ENCODE measurements at places on chromosomes 12 and 14.

DNA sequence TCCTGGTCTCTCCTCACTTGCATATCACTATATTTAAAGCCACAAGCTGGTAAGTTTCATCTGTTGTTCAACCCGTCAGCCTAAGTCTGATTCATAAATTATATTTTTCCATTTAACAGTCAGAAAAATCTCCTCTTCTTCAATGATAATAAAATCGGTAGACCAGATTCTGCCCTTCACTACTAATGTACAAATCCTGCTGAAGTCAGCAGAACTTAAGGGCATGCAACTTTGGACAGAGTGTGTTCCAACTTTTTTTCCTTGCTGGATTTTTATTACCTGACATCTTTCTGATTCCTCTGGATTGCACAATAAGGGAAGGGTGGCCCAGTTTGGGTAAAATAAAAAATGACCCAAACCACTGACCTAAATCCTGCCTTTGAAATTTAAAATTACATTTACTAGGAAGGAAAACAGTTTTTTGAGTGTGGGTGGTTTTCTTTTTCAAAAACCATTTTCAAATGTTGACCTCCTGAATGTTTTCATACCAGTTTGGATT lies 125.4 kb upstream of the DIO2 start:
- no peak for DNase-seq

DNA sequence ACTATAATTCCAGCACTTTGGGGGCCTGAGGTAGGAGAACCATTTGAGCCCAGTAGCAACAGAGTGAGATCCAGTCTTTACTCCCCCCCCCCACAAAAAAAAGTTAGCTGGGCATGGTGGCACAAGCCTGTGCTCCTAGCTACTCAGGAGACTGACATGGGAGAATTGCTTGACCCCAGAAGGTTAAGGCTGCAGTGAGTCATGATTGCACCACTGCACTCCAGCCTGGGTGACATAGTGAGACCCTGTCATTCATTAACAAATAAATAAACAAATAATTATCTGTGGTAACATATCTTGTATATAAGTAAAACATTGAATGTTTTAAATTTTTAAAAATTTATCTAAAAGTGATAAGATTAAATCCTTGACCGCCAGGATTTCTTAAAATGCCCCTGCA lies 4.8 kb downstream of the ENTPD5 start:
- DNase-seq: no peak

DNA sequence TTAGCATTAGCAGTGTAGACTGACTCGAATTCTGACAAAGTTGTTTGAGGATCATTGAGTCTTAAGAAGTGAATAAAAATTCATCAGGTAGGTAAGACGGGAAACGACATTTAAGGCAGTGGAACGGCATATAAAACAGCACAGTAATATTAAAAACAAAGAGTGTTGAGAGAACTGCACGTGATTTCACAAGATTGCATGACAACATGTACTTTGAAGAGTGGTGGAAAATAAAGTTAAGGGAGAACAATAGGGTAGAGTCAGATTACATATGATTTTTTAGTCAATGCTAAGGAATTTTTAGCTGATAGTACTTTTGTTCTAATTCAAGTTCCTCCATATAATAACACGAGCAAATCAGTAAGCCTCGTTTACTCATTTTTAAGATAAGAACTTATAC lies 115.4 kb downstream of the SOX5 start:
- DNase-seq: no peak

GRCh38 chr14:32350020-32350419 lies 20.9 kb downstream of the AKAP6 start:
- DNase-seq: no peak

DNA sequence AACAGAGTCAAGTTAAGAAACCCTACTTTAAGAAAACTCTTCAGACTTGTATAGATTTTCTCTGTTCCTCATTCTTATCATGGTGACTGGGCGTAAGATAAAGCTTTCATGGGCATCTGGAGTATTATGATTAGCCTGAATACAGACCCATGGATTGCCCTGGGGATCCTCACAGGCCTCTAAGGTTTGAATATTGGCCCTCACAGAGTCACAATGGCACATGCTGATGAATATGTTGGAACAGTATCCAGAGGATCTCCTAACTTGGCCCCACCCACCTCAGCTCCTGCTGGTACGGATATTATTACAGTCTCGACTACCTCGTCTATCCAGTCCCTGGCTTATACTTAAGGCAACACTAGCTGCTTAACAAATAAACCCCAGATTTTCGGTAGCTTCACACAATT lies 8.1 kb downstream of the OSBPL8 start:
- DNase-seq: no peak

- no peak for DNase-seq
Observed at GRCh38 chr12:21615431-21615830, 10.8 kb upstream of the GYS2 start.

- no peak for DNase-seq
Observed at GRCh38 chr14:64715146-64715627, 11.0 kb downstream of the PLEKHG3 start.

DNA sequence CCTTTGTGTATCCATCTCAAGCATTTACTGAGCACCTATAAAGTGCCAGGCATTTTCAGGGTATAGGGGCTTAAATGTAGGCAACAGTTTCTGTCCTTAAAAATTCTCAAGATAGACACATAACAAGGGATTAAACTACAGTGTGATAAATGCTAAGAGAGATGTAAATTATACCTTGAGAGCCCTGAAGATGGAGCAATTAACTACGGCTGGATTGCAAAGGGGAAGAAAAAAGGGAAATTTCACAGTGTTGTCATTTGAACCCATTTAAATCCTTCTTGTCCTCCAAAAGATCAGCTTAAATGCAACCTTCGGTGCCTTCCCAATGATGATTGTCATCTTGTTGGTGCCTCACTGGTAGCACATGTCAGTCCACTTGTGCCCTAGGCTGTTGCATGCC lies 11.5 kb upstream of the IL26 start:
- no peak for DNase-seq

DNA sequence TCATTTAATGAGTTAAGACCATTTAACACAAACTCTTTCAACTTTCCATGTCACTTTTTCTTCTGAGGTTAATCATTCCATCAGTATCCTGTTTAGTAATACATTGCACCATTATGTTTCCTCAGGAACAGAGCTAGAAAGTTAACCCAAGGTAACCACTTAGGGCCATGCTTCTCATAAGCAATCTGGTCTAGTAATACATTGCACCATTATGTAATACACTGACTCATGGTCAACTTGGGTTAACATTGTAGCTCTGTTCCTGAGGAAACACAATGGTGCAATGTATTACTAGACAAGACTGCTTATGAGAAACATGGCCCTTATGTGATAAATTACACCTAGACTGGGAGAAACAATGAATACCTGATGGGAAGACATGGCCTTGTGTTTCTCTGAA lies 21.7 kb downstream of the ERH start:
- no peak for DNase-seq

- DNase-seq: no peak
Observed at GRCh38 chr14:73105727-73106126, 30.6 kb upstream of the PSEN1 start.

DNA sequence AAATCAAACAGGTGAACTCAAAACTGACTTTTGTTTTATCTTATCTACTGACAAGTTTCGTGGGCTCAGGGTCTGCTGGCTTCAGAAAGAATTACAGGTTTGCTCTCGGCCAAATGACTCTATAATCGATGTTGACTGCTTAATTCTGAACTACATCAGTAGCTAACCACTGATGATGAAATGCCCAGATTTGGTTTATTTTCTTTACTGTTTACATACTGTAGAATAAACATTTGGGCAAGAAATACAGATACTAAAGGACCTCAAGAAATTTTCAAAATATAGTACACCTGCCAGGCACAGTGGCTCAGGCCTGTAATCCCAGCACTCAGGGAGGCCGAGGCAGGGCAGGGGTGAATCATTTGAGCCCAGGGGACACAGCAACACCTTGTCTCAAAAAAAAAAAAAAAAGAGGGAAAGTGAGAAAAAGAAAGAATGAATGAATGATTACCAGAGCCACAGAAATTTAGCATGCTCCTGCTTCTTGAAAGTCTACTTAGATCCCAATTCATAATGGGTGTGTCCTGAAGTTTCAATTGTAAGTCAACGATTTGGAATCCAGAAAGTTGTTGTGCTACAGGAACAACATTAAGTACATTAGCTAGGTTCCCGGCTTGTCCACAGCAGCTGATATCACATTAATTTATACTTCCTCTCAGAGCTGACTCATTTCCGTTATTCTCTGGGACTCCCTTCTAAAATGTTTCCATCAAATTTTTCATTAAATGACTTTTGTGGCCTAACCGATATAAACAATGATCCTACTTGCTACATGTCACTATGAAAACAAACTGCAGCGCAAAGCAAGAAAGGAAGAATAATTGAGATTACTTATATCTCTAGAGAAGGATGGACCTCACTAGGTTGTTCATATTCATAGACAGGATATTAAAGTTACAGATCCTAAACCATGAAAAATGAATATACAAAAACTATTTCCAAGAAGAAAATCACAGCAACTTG lies 134.3 kb downstream of the MED13L start:
- DNase-seq: no peak

DNA sequence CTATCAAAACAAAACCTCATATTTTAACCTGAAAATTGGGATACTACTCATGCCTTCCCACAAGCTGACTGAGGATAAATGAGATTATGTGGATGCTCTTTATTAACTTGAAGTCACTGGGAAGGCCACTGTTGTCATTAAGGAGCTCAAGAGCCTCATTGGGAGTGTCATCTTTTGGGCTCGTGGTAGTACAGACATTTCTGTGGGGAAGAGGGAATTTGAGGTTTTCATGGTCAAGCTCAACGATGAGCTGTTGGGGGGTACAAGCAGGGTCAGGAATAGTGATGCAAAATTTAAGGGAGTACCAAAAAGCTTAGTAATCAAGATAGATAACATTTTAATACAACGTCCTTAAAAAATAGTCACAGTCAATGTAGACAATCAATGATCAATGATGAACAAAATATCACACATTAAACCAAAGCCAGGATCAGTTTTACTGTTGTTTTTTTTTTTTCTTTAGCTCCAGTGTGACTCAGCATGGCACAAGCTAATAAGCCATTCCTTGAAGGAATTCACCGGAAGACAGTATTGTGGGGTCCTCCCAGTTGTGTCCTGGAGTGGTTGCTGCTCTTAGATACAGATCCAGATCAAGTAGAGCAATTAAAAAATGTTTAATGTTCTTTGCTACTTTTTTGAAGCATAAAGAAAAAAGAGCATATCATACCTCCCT lies 130.9 kb downstream of the C12orf75 start:
- no peak for DNase-seq

DNA sequence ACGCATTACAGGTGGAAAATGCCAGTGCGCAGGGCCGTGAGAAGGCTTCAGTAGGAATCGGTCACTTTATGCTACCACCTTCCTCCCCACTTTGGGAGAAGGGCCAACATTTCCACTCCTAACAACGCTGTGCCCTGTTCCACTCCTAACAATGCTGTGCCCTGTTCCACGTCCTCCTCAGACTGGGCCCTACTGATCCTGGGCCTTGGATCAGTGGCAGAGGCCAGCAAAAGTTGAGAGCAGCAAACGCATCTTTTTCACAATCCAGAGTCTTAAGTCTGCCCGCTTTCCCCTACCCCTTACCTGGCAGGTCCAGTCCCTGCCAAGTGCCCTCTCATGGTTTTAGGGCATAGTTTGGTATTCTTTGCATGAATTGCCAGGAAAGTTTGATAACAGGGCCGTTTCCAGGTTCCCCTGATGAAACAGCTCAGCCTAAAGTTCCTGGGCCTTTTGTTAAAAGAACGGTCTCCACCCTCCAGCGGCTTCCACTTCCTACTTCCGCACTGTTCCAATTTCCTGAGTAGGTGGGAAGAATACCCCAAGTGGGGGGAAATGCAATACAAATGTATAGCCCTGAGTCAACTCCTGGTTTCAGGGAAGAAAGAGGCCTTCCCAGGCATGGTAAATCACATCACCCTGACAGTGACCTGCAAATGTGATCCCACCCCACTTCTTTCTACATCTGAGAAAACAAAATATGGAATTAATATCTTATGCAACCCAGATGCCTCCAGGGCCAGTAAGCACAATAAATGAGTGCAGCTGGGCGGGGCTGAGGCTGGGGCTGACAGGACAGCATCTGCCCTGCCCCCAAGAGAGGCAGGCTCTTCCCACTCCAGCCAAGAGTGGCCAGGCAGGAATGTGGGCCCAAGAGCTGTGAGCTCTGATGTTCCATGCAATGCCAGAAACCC lies 15.0 kb downstream of the KCTD10 start:
- DNase-seq: peak; percentile 74

DNA sequence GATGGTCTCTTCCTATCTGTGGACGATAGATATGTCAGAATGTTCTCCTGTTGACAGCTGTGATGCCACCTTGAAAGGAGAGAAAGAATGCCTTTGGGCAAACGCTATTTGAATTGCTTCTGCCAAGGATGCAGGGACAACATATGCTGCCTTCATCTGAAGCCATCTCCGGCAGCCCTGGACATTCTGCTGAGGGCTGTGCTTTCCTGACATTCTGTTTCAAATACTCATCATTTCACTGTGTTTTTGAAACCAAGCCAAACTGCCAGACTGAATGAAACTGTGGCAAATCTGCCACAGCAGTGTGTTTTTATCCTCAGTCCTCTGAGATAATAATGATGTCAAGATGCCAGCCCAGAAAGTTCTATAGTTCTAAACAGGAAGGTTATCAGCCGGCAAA lies 85.8 kb upstream of the BCAT1 start:
- no peak for DNase-seq

DNA sequence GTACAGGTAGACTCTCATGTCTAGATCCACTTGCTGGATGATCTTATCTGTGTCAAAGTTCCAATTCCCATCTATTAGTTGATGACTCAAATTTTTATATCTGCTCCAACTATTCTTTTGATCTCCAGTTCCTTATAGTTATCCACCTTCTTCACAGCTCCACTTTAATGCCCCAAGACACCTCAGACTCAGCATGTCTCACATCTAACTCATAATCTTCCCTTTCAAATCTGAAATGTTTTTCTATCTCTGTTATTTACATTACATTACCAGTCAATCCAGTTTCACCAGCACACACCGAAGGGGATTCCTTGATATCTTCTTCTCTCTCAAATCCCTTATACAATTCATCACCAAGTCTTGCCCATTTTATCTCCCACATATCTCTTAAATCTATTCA lies 3.7 kb upstream of the METAP2 start:
- no peak for DNase-seq

GRCh38 chr14:34682787-34683321 lies 31.5 kb downstream of the CFL2 start:
- DNase-seq: no peak

DNA sequence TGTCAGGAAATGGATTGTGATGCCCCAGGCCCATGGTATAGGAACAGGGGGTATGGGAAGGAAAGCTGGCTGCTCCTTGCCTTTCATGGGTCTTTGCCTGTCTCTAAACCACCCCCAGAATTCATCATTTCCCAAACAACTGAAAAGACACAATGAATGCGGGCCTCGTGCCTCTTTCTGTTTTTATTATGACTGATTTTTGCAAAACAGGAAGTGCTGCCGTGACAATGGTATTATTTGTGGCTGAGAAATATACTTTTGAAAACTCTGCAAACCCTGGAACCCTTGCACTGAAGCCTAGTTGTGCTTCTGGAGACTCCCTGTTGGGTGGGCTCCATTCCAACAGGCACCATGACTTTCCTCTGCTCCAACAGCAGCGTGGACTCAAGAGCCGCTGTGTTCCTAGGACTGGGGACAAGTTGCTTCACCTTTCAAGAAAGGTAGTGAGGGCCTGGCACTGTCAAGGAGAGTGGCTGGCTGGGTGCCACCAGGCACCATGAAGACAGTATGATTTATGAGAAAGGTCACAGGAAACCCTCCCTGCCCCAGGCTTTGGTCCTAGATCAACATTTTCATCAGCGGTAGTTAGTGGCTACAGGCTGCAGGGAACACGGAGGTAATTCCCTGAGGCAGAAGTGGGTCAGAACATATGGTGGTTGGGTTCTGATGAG lies 4.8 kb upstream of the DGLUCY start:
- no peak for DNase-seq

Measured in testis (tissue), 5 donors.